Esophagus muscularis mucosa (tissue), 4 donors: ENCODE measurements at places on chromosomes 11 and 22. TPM values are rescaled to one million over a fixed set of nuclear protein-coding genes. Genes with fewer than 3 reads are reported as not detected.

CEP164 gene
- 16.4 TPM for total RNA-seq

SPTBN2 gene
- 3.3 TPM for total RNA-seq

MMP8 gene
- not detected for total RNA-seq

RIMBP3C gene
- total RNA-seq: not detected

APLNR gene
- total RNA-seq: 5.6 TPM
